ENCODE measurements at places on chromosomes 13 and 19.

DNA sequence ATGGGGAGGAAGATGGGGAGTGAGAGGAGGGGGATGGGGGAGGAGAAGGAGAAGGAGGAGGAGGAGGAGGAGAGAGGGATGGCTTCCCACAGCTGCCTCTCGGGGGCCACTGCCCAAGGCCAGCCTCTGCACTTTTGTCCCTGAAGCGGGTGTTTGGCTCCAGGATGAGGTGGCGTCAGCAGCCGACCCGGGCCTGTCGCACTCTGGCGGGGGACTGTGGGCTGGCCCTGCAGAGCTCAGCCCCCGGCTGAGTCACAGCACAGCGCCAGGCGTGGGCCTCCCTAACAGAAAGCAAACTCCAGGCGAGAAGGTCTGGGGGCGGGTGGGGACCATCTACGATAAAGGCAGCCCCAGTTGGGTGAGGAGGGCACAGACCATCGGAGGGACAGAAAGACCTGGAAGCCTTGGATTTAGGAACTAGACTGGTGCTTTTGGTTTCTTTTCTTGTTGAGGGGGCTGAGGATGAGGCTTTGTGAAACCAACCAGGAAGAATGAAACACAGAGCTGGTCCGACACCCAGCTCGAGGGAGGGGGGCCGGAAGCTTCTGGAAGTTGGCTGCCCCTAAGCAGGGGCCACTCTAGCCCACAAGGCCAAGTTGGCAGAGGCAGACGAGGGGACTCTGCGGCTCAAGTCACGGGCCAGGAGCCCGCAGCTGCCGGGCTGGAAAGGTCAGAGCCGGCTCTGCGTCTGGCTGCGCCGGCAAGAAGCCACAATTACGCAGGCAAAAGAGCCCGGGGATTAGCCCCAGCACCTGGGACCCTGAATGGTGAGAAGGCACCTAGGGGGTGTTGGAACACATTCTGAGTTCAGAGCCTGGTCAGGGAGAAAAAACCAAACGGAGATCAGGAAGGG lies 18.2 kb downstream of the LSM4 start:
- DNase-seq: peak; percentile 88

DNA sequence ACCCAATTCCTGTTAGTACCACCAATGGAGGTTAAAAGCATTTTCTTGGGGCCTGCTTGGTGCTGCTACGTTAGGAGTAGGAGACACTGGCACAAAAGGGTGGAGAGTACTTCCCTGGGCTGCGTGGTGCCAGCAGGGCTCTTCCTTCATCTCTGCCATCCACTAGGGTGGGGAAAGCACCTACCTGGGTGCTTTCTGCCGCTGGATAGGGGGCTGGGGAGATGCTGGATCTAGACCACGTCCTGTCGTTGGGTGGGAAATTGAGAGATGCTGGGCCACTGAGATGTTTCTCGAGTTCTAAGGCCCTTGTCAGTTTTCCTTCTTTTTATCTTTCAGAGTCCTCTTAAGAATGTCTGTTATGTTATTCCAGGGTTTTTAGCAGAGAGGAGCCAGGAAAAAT lies 6.7 kb upstream of the FCGBP start:
- no peak for DNase-seq

- no peak for DNase-seq
Observed at GRCh38 chr19:5407356-5407755, 47.9 kb upstream of the ZNRF4 start.

DNA sequence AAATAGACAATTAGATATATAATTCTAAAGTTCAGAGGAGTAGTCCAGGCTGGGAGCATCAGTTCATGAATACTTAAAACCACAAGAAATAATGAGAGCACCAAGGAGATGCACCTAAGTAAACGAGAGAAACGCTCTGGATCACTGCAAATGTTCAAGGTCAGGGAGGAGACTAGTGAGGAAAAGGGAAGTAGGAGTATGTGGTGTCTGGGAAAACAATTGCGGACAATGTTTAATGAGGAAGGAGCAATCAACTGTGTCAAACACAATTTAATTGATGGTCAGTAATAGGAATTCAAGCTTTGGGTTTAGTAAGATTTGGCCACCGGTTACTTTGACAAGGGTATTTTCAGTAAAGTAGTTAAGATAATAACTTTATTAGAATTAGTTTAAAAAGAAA lies 652.2 kb downstream of the DACH1 start:
- no peak for DNase-seq

DNA sequence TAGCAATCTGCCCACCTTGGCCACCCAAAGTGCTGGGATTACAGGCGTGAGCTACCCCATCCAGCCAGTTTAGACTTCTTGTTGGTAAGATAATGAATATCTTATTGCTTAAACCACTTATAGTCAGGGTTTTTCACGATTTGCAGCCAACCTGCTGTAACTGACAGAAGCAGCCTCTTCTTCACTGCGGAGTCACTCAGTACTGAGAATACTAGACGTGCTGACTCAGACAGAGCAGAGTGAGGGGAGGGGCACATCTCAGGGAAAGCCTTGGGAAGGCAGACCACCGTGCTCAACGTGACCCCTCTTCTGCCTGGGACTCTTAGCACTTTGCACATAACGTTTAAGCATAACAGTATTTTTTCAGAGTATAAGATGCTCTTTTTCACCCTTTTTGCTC lies 74.3 kb upstream of the ARHGEF7 start:
- no peak for DNase-seq

DNA sequence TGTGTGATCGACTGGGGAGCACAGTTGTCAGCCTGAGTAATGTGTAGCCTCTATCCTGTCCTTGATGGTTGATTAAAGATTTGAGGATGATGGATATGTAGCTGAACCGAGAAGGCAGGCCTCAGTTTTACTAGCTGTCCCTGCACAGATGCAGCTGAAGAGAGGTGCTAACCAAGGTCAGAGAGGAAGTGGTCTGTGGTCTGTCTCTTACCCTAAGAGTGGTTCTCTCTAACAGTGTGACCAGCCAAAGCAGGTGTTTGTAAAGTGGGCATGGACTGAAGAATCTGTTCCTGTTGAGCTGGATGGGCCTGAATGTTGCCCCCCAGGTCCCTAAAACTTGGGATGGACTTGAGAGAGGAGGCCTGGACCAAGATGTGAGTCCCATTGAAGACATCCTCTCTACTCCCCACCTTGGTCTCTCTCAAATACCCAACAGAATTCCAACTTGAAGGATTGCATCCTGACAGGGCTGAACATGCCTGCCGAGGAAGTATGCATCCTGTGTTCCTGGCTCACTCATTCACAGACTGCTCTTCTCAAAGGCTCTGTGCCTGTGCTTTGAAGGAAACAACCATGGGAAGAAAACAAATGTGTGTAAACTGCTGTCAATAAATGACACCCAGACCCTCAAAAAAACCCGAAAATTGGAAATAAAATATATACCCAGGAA lies 223.8 kb downstream of the MAB21L1 start:
- no peak for DNase-seq

Data from stimulated activated CD4-positive, alpha-beta T cell treated with anti-CD3 and anti-CD28 coated beads, Interleukin-2, amount 100 ng/mL, for 24 hours (primary cell).